ENCODE measurements at places on chromosomes 4 and X.

DNA sequence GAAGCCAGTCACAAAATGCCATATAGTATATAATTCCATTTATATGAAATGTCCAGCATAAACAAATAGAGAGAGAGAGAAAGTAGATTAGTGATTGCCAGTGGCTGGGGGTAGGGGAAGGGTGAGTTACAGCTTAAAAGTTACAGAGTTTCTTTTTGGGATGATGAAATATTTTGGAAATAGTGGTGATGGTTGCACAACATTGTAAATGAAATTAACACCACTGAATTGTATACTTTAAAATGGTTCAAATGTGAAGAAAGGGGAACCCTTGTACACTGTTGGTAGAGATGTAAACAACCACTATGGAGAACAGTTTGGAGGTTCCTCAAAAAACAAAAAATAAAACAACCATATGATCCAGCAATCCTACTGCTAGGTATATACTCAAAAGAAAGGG lies 131.2 kb upstream of the GPC4 start:
- no peak for DNase-seq

DNA sequence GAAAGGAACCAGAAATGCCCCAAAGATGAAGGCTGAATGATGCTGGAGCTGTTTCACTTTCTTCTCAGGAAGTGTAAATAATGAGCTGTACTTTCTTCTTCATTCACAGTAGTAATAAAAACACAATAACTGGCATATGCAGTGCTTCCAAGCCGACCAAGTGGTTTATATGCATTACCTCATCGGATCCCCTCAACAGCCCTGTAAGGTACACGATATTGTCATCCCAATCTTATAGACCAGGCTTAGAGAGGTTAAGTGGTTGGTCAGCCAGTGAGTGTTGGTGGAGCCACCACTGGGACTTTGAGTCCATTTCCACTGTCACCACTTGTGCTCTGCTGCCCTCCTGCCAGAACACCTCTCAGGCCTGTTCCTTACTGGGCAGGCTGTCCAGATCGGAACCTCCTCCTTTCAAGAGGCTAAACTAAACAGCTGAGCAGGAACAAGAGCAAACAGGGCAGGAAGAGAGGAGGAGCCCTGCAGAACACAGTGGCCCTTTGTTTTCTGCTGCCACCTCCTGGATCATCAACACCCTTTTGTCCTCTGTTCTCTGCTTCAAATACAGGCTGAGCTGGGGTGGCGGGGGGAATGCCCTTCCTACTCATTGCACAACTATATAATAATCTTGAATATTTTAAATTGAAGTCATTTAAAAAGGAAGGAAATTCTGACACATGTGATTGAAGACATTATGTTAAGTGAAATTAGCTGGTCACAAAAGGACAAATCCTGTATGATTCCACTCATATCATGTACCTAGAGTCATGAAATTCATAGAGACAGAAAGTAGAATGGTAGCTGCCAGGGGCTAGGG lies 112.5 kb upstream of the ATP6AP2 start:
- peak; percentile 40 for DNase-seq

DNA sequence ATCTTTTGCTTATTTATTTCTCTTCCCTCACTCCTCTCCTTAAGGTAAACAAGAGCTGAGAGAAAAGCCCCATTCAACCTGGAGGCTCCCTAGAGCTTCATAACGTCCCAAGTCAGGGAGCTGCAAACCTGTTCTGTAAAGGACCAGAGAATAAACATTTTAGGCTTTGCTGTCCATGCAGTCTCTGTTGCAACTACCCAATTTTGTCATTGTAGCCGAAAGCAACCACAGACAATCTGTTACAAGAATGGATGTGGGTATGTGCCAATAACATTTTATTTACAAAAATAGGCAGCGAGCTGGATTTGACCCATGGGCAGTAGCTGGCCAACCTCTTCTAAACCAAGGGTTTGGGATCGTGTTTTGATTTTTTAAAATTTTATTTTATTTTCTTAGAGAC lies 71.3 kb upstream of the TBL1X start:
- DNase-seq: no peak

GRCh38 chr4:81319657-81320056 lies 104.6 kb upstream of the PRKG2 start:
- DNase-seq: no peak

DNA sequence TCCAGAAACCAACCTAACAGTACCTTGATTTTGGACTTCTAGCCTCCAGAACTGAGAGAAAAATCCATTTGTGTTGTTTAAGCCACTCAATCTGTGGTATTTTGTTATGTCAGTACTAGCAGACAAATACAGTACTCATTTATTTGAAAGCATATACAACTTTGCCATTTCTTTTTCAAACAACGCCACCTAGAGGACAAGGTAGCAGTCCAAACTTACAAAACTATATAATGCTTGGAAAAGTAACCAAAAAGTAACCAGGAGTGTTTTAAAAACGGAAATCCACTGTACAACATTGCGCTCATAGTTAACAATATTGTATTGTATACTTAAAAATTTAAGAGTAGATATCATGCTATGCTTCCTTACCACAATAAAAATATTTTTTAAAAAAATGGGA lies 37.0 kb upstream of the FGF13 start:
- DNase-seq: peak; percentile 10

DNA sequence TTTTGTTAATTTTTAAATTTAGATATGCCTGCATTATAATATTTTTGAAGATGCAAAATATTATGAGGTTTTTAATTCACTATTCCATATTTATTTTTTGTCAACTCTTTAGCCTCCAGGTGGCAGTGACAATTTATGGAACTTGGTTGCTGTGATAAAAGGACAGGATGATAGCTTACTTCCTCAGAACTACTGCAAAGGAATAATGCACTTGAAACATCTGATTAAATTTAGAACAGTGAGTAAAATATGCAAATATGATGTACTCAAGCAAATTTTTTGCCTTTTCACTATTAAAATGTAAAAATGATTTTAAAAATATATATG lies 45.1 kb downstream of the SPATA4 start:
- DNase-seq: peak; percentile 56

GRCh38 chrX:110408949-110409588 lies 50.4 kb downstream of the RTL9 start:
- no peak for DNase-seq

DNA sequence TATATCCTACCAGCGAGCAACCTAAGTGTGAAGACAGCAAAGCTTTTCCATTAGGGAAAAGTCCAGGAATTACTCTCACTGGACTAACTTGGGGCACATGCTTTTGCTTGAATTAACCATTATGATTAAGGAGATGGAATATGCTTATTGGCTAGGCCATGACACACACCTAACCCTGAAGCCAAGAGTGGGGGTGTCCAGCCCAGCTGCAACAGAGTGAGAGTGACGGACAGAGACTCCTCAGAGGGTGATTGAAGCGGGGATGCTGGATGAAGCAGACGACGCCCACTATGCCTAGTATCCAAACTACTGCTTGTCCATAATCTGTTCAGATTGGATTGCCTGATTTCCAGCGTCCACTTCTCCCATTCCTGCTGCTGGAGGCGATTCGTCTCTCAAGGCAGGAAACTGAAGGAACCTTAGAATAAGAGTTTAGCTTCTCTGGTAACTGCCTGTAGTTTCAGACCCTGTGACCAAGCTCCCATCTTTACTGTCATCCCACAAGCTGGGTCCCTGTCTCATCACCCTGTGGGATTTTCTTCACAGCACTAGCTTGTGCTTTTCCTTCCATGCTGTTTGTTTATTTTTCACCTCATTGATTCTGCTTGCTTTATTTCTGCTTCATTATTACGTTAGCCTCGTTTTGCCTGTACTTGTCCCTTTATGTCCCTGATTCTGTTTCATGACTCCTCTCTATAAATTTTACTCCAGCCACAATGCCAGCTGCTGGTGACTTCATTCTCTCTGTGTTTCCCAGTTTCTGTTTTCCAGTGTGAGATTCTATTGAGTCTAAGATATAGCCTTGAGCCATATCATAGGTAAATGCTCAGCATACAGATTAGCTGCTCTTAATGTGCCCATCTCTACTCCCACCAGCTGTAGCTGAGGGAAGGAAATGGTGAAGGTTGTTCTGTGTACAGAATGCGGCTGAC lies 19.0 kb downstream of the FAM47E start:
- DNase-seq: no peak

DNA sequence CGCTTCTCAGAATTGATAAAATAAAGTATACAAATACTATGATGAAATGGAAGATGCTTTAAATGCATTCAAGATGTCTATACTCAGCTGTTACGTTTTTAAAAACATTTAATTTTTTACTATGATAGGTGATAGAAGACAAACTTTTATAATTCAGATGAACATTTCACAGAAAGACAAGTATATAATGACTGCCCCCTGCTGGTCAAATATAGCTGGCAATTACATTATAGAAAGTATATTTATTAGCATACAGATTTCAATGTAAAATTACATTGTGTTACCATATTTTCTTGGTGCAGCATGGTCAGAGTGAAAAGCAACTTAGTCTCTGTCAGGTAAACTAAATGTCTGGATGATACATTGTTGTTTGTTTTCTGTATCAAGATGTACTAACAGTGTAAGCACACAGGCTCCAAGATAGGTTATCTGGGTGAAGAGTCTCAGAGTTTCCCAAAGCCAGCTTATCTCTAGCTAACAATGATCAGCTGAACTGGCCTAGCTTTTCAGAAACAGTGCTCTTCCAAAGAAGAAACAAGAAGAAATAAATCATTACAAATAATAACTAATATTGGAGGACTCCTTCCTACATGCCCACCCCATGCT lies 54.1 kb downstream of the SRPX start:
- peak; percentile 58 for DNase-seq

- DNase-seq: no peak
Measured at GRCh38 chrX:114717921-114718320, 134.0 kb downstream of the HTR2C start.

DNA sequence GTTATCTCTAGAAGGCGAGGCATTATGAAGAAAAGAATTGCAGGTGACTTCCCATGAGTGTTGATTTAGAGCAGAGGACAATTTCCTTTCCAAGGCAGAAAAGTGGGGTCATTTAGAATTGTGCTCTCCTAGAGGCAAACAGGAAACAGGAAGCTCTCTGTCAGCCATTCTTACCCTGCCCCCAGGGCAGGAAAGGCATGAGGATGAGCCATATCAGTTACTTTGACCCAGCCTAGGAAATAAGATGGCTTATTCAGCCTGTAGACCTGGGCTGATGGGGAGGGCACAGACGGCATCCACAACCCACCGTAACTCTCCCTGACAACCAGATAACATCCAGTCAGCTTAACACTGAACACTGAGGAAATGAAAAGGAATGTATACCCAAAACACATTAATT lies 88.8 kb upstream of the KDR start:
- DNase-seq: peak; percentile 47

- no peak for DNase-seq
Measured at GRCh38 chrX:103776546-103776945, at the start of gene PLP1. TSS of gene PLP1 (plus strand) at chrX:103776840. CDS start at chrX:103776996, 156 bp downstream.

DNA sequence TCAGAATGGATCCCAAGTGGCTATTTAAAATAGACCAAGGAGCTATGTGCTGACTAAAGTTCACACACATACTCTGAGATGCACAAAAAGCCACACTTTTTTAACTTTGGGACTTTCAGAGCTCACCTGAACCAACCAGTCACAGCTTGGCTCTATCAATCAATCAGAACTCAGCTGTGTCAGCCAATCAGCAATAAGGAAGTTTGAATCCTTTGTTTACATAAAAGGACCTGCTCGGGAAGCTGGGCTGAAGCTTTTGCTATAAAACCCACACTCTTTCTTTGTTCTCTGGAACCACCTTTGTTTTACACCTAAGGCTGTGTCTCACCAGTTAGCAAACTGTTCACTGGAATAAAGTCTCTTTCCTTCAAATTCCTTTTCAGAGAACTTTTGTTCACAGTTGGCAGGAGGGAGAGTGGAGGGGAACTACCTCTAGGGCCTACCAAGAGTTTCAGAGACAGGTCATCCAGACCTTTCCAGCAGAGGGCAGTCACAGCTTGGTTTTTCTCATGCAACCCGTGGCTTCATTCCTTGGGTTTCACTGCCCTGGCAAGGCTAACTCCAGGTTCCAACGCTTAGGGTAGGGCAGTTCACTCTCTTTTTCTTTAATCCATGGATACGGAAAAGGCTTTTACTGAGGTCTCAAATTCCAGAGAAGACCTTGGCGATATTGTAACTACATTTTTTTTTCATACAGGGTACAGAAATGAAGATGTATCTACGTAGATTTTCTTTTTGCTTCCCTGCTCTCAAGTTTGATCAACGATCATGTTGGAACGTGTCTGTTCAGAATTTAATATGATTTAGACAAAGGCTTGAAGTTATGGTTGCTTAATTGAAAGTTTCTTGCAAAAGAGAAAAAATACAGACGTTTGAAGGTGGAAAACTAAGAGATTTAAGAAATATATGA lies 80.7 kb downstream of the GPRIN3 start:
- peak; percentile 72 for DNase-seq

DNA sequence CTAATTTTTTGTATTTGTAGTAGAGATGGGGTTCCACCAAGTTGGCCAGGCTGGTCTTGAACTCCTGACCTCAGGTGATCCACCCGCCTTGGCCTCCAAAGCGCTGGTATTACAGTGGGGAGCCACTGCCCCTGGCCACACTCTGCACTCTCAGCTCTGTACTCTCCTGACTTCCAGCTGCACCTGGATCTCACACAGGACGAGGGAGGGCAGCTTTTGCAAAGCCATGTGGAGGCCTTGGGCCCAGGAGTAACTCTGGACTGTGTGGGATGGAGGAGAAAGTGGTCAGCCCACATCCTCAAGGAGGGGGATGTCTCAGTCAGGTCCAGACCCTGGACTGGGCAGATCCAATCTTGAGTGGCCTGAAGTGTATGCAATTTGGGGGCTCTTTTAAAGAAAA lies 23.0 kb downstream of the NAT8L start:
- no peak for DNase-seq

GRCh38 chr4:185932491-185932890 lies 120.5 kb upstream of the SORBS2 start:
- no peak for DNase-seq

DNA sequence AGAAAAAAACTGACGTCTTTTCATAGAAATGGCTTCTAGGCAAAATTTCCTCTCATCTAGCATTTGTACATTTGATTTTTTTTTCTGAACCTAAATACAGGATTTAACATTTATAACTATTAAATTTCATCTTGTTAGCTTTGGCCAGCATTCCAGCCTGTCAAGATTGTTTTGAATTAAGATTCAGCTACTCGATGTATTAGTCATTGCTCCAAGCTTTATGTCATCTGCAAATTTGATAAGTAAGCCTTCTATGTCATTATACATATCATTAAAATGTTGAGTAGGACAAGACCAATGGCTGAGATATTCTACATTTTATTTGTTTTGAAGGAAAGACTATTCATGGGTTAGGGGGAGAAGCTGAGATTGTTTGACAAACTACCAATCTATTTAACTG lies 46.7 kb downstream of the DDX53 start:
- no peak for DNase-seq

- DNase-seq: no peak
Measured at GRCh38 chr4:15902746-15903145, 35.8 kb downstream of the FGFBP1 start.

Measured in ELR (cell line).